Skin of body (tissue), 3 donors: ENCODE measurements at places on chromosomes 6 and 20. TPM values are rescaled to one million over a fixed set of nuclear protein-coding genes. Genes with fewer than 3 reads are reported as not detected.

Gene RNF144B
- total RNA-seq: 24.4 TPM

Gene MCHR2
- total RNA-seq: not detected

Gene PRR18
- 0.20 TPM for total RNA-seq

Gene SNX5
- total RNA-seq: 97.3 TPM

Gene HLA-DQA1
- 3.2 TPM for total RNA-seq

Gene B3GAT2
- total RNA-seq: 0.59 TPM
